CD14-positive monocyte (primary cell): ENCODE measurements at places on chromosomes 6 and 20. TPM values are rescaled to one million over a fixed set of nuclear protein-coding genes. Genes with fewer than 3 reads are reported as not detected.

GRCh38 chr6:132247381-132248159 lies 153.7 kb downstream of the MOXD1 start:
- DNase-seq, result no peak

- no peak for DNase-seq
Measured at GRCh38 chr20:49956689-49957088, 20.5 kb downstream of the RNF114 start.

GRCh38 chr20:33541074-33541473 lies 51.2 kb downstream of the CBFA2T2 start:
- no peak for DNase-seq

GRCh38 chr6:90230548-90231215 lies 66.0 kb downstream of the BACH2 start:
- DNase-seq, result no peak

- DNase-seq, result no peak
Measured at GRCh38 chr6:140427842-140428241, 1053.4 kb upstream of the CITED2 start.

GRCh38 chr20:58711266-58712051 lies 18.9 kb downstream of the NPEPL1 start:
- DNase-seq, result no peak

DNA sequence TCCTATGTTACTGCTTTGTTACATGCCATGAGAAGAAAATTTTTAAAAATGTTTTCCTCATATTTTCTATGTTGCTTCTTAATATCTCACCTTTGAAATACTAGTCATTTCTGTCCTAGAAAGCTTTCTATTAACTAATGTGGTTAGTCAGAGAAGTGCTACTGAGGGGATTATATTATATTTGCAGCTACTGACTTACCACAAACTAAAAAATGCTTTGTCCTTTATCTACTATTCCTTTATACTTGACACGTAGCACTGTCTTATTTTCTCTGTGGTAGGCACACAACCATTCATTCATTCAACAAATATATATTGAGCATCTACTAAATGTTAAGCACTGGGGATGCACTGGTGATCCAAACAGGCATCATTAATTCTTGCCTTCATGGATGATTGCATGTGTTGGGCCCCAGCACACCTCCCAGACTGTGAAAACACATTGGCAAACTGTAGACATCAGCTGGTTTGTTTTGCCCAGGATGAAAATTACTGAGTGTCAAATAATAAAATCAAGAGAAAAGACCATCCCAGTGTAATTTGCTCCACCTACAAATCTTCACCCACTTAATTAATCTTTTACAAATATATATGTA lies 10.7 kb upstream of the MLIP start:
- DNase-seq, result no peak

DNA sequence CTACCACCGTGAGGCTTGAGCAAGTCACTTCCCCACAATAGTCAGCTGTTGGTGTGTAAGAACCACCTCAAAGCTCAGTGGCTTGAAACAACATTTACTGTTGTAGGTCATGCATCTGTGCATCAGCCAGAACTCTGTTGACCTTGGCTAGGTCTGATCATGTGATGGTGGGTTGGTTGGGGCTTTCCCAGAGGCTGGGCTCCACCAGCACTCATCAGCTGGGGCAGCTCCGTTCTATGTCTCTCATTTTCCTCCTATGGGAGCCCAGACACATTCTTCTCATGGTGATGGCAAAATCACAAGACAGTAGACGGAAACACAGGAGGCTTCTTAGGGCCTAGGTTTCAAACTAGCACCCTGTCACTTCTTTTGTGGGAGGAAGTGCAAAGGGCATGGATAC lies 42.8 kb upstream of the PSMF1 start:
- no peak for DNase-seq

DNA sequence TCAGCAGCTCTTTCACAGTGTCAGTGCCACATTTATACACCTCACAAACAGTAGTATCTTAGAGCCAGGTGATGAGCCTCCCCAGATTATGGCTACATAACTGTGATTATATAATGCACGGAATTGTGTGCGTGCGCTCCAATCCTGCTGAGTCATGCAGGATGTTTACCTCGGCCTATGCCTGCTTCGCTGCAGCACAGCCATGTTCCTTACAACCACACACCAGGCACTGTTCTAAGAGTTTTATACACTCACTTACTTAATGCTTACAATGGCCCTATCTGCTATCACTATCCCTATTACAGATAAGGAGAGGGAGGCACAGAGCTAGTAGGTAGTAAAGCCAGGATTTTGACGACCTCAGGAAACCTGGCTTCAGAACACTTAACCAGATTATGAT lies 7.3 kb downstream of the ZKSCAN3 start:
- peak; percentile 21 for DNase-seq

- no peak for DNase-seq
Measured at GRCh38 chr20:54127855-54128574, 45.8 kb downstream of the CYP24A1 start.

DNA sequence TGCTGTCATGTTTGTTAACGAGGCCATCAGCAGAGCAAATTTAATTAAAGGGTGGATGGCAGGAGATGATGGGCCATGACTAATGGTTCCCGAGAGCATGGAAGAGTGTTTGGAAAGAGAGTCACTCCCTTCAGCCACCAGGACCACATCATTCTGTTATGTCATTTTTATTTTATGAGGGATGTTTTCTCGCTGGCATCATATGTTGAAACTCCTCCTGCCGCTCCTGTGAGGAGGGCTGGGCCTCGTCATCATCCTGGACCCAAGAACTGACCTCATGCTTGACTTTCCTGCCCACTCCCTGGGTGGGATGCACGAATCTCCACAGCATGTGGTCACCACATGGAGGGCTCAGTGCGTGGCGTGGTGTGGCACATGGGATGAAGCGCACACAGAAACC lies 86.4 kb upstream of the FRMD1 start:
- no peak for DNase-seq

GRCh38 chr6:96836631-96837080 lies 621 bp downstream of the GPR63 start:
- no peak for DNase-seq

DNA sequence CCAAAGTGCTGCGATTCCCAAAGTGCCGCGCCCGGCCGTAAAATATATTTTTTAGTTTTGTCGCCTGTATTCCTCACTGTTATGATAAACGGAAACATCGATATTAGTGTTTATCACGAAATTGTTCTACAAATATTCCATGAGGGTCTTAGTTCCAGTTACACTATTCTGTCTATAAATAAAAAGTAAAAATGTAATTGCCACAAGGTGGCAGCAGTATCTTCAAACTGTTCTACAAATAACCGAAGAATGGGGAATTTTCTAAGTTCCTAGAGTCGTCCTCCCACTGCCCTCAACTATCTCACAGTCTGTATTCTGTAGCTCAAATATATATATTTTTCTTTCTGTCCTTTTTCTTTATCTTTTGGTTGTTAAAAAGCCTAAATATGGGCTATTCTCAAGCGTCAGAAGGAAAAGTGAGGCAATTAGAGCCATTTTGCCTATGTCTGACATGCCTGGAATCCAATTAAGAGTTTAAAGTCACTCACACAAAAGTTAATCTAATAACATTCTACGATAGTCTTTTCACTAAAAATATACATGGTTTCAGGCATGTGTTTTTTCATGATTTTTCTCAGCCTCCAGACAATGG lies 14.2 kb upstream of the FAM162B start:
- DNase-seq, result no peak

DNA sequence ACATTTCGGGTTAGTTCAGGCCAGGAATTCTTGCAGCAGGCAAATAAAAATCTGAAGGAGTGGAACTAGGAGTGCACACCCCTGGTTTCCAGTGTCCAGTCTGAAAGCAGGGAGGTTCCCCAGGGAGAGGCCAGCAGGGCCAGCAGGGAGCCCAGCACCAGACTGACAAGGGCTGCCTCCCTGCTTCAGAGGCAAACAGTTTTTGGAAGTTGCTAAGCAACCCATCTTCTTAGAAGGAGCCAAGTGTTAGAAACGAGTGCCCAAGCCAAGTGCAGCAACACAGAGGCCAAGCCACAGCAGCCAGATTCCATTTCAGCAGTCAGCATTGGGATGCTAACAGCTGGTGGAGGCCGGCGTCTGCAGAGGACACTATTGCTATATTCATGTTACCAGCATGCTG lies 179.1 kb downstream of the SYNDIG1 start:
- no peak for DNase-seq

GRCh38 chr6:6891949-6892461 lies 215.8 kb upstream of the RREB1 start:
- DNase-seq, result peak; percentile 59

DNA sequence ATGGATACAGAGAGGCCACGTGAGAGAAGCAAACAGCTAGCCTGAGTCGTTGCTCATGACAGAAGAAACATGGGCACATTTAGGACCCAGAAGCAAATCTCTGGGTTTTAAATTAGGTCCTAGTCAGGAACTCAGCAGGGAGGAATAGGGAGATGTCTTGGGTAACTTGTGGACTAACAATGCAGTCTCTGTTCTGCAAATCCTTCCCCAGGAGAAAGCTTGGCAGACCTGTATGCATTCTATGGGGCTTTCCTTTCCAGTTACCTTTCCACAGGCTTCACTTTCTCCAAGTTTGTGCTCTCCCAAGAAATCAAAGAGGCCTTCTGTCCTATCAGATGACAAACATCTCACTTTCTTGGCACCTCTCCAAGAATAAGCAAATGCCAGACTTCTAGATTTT lies 47.2 kb upstream of the PLCB4 start:
- no peak for DNase-seq

DNA sequence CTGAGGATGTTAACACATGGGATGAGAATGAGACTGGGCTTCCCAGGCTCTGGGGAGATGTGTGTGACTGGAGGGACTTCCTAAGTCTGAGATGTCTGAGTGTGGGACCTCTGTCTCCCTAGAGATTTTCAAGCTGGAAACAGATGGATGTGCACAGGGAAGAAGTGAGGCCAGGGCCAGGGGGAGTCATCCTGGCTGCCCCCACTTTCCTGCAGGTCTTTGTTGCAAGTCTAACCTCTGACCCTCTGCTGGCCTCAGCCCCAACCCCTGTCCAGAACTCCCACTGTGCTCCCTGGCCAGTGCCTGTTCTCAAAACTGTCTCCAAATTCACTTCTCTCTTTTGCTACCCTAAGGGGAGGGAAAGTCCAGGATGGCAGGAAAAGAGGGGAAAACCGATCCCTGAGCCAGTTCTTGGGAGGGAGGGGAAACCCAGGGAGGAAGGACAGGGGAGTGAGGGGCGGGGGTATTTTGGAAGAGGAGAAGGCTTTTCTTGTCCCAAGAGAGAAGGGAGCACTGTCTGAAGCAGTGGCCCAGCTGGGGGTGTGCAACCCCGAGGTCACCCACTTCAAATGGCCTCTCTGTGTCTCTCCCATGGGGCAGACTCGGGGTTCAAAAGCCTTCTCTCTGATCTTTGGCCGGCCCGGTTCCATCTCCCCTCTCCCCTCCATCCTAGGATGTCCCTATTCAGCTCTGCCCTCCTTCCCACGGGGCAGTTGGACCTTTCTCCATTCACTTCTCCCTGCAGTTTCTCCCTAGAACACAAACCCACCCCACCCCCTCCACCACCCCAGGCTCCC lies 3.1 kb downstream of the PPP1R18 start:
- DNase-seq, result peak; percentile 85

- DNase-seq, result no peak
Measured at GRCh38 chr6:145540741-145541140, 194.6 kb downstream of the EPM2A start.

GRCh38 chr6:82381278-82381677 lies 17.7 kb downstream of the TPBG start:
- DNase-seq, result no peak

GRCh38 chr6:144675231-144675861 lies 390.2 kb downstream of the UTRN start:
- DNase-seq, result peak; percentile 29

- DNase-seq, result peak; percentile 72
Measured at GRCh38 chr20:49811825-49812506, 662 bp upstream of the SLC9A8 start.

- no peak for DNase-seq
Measured at GRCh38 chr20:44802702-44803101, 7.6 kb downstream of the RIMS4 start.

- no peak for DNase-seq
Measured at GRCh38 chr20:40749985-40750506, 61.0 kb upstream of the MAFB start.

DNA sequence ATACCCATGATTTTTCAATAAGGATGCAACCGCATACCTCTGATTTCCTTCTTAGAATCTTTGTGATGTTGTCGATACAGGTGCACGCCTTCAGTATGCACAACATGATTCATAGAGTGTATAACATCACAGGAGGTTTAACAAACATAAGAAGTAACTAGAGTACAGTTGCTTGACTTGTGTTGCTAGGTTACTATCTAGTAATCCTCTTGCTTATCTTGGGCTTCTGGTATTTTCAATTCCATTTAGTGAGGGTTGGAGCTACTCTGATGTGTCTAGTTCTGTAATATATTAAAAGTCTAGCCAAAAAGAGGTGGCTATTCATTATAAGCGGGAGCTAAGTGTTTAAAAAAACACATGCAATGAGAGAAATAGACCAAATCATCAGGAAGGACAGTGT lies 85.5 kb upstream of the TENT5A start:
- DNase-seq, result no peak

DNA sequence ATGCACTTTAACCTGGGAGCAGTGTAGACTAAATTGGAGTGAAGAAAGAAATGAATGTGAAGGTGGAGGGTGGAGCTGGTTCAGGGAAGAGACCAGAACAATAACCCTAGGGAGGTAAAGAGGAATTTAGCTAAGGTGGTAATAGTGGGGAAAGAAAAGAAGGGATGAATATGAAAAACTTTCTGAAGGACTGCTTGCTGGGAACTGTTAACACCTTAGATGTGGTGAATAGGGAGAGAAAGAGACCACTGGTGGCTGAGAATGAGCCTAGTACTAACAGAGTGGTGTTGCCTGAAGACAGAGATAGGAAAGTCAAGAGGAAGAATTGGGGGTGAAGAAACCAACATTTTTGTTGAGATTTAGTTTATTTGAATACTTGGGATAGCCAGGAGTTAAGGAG lies 78.4 kb upstream of the HS3ST5 start:
- no peak for DNase-seq

DNA sequence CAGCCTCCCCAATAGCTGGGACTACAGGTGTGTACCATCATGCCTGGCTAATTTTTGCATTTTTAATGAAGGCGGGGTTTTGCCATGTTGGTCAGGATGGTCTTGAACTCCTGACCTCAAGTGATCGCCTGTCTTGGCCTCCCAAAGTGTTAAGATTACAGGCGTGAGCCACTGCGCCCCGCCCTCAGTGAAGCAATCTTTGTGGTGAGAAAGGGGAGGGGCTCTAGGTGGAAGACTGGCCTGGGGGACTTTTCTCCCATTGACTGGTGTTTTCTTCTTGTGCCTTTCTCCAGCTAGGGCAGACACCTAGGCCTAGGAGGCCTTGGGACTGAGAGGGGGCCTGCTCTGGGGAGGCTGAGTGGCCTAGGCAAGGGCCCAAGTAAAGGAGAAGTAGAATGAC lies 84.1 kb downstream of the DNAAF9 start:
- DNase-seq, result peak; percentile 52

- DNase-seq, result no peak
Measured at GRCh38 chr6:133995296-133995695, 42.3 kb downstream of the TBPL1 start.

Gene VNN1
- 61.2 TPM for polyA plus RNA-seq

Gene SRSF12
- not detected for polyA plus RNA-seq

Gene DLL1
- polyA plus RNA-seq, result not detected

Gene CD40
- 14.4 TPM for polyA plus RNA-seq

Gene ID4
- polyA plus RNA-seq, result not detected

Gene SIRPD
- polyA plus RNA-seq, result 13.0 TPM

Gene MDFI
- polyA plus RNA-seq, result not detected

Gene CEP85L
- 38.3 TPM for polyA plus RNA-seq
